ENCODE measurements at places on chromosomes 4 and X.
A peak's percentile ranks its signal among the peaks of the same experiment; 100 is the strongest.

DNA sequence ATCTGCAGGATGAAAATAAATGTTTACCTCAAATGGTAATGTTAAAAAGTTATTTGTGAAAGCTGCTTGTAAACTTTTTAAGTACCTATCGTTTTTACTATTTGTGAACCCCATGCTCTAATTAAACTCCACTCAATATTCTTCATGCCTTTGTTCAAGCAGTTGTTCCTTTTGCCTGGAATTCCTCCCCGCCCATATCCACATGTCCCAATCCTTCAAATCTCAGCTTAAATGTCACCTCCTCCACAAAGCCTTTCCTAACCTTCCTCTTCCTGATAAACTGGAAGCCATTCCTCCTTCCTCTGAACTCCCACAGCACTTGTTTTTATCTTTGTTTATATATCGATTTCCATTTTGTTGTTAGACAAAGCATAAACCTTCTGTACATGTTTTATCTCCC, 2.4 kb downstream of the MORC4 start:
- H3K4me3 ChIP-seq = peak overlapping the region; percentile 70
- no peaks in the 10 kb centered on the region for H3K27me3 ChIP-seq
- peak overlapping the region; percentile 68 for H3K27ac ChIP-seq
- H3K4me1 ChIP-seq = peaks cover 8% of the 10 kb centered on the region
- DNase-seq = peak; percentile 32

DNA sequence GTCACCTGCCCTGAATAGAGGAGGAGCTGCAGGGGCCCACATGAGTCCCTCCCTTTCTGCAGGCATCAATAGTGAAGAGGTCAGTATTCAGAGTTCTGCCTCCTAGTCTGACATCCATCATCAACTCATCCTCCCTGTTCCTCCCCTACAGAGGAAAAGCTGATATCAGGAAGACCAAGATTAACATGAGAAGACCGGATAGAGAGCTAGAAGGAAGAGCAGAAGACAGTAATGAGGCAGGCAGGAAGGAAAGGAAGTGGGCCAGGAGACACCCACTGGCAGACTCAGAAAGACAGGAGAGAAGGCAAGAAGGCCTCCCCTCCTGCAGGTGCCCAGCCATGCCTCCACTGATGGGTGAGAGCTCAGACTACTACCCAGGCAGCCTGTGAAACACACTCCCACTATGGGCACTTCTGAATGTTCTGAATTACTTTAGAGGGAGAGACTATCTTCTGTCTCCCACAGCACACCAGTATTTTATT, 74.6 kb downstream of the CC2D2A start:
- no peak overlapping the region for H3K27ac ChIP-seq
- no peak for DNase-seq
- no peak overlapping the region for H3K4me3 ChIP-seq
- H3K27me3 ChIP-seq = no peaks in the 10 kb centered on the region

DNA sequence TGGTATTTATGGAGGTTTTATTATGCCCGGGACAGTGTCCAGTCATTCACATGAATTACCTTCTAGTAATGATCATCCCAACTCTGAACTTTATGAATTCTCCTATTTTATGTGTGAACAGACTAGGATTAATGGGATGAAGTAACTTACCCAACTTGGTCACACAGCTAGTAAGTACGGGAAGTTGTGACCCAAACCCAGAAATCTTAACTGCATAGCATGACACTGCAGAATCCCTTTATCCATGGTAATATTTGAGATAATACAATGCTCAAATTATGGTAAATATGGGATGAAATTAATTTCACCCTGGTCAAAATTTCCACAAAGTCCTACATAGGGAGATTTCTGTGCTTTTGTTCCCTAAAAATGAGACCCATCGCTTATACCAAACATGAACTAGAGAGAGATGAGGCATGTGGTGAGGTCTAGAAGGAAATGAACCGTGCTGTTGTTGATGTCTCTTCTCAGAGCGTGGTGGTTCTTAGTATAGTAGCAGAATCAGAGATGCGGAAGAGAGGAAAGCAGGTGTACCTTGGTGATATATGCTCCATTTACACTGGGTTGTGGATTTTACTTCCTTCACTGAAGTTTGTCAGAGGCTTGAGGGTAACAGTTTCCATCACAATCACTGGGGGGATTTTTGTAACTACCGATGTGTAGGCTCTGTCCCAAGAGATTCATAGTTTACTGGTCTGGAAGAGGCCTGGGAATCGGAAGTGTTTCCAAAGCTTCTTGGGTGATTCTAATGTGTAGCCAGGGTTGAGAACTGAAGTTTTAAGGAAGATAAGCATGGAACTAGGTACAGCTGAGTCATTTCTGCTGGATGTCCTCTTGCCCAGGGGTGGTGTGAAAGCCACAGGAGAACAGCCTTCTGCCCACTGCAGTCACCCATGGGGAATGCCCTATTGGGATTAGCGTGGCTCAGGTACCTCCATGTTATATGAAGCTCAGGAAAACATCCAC, 30.2 kb upstream of the FAM9C start:
- no peak overlapping the region for H3K4me3 ChIP-seq
- DNase-seq = no peak
- no peak overlapping the region for H3K27ac ChIP-seq

DNA sequence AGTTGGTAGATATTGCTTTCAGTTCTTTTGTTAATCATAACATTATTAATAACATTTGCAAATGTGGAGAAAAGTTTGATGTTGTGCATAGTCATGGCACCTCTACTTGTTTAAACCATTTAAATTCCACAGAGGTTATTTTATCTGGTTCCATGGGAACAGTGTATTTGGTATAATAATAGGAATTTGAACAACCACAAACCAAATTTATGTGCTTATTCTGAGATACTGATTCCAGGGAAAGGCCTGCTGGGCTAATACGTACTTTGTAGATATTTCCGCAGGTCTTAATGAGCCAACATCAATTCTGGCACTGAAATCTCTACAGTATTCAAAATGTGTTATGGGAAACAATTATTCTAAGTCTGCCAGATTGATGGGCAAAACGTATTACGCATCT, 319.0 kb downstream of the DKK2 start:
- DNase-seq = no peak
- no peaks in the 10 kb centered on the region for H3K36me3 ChIP-seq
- H3K27me3 ChIP-seq = no peaks in the 10 kb centered on the region
- H3K4me1 ChIP-seq = no peaks in the 10 kb centered on the region

DNA sequence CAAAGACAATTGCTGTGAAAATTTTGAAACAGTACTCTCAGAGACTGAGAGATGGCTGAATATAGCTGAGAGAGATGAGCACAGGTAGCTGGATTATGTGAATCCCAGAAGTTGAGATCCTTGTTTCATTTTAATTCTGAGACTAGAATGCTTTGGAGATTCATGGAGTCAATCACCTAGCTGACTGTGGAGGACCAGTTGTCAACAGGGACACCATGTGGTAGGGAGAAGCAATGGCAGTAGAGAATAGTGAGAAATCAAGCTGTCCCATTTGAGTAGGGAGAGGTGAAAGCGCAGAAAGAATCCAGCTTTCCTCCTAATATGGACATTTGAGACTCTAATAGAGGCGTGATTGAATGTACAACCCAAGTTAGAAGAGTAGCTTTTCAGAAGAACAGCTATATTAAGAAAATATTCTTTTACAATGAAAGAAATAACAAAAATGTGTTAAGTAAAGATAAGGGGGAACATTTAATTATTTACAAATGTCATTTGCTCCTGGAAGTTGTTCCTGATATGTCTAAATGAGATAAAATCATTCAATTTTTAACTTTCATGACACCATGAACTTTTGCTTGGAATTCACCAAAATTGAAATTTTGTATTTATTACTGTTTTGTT, 30.3 kb upstream of the GLRB start:
- peak; percentile 66 for DNase-seq
- no peak overlapping the region for H3K4me3 ChIP-seq
- no peaks in the 10 kb centered on the region for H3K27me3 ChIP-seq
- H3K27ac ChIP-seq = no peak overlapping the region

DNA sequence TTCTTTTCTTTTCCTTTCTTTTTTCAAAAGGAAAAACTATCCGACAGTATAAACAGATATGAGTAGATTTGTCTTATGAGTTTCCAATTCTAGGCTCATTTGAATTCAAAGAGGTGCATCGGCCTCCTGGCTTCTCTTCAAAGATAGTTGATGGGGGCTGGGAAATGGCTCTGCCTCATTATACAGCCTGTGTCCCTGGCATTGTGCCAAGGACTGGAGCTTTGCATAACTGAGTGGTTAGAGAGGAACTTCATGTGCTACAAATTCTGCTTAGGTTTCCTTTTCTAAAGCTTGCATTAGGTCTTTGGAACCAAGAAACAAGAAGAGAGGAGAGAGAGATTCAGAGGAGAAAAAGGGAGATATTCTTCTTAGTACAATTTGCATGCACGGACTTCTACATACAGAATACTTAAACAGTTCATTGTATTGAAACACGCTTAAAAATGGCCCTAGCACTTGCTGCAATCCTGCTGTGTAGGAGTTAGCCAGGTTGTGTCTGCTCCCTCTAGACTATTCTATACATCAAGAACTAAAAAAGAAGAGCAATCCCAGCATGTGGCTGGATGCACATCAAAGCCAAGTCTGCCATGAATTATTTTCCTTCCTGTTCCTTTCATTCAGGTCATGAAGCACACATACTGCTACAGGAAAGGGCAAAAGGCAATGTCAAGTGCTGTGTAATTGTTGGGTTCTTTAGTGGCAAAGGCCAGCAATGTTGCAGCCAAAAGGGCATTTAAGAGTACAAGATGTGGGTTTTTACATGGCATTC, 70.9 kb downstream of the INTS12 start:
- H3K4me3 ChIP-seq = no peak overlapping the region
- H3K27ac ChIP-seq = no peak overlapping the region
- peak; percentile 59 for DNase-seq
- no peaks in the 10 kb centered on the region for H3K27me3 ChIP-seq

GRCh38 chrX:154735695-154736393, 15.0 kb downstream of the GAB3 start:
- no peaks in the 10 kb centered on the region for H3K36me3 ChIP-seq
- DNase-seq = no peak
- H3K27me3 ChIP-seq = no peaks in the 10 kb centered on the region
- peaks cover 3% of the 10 kb centered on the region for H3K4me1 ChIP-seq
- H3K4me3 ChIP-seq = no peak overlapping the region

- DNase-seq = no peak
- H3K36me3 ChIP-seq = no peaks in the 10 kb centered on the region
- H3K4me3 ChIP-seq = no peak overlapping the region
- H3K27ac ChIP-seq = no peak overlapping the region
- H3K4me1 ChIP-seq = no peaks in the 10 kb centered on the region
Measured at GRCh38 chr4:48028696-48029095, 12.1 kb downstream of the NIPAL1 start.

DNA sequence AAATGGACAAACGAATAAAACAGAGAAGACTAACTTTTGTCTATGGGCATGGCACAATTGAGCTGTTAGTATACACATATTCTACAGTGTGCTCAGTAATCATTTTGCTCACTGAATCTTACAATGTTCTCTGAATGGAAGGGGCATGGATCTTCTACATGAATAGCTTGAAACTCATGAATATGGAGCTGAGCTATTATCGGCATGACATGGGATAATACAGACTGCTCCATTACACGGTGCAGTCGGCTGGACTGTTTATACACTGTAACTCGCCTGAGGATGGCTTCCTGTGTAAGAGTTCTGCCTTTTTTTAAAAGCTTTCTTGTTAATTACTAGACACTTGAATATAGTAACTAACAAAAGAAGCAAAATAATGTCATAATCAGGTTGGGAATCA, 368.5 kb upstream of the MAD2L1 start:
- H3K4me1 ChIP-seq = no peaks in the 10 kb centered on the region
- no peak overlapping the region for H3K27ac ChIP-seq
- no peak overlapping the region for H3K4me3 ChIP-seq
- no peaks in the 10 kb centered on the region for H3K36me3 ChIP-seq

DNA sequence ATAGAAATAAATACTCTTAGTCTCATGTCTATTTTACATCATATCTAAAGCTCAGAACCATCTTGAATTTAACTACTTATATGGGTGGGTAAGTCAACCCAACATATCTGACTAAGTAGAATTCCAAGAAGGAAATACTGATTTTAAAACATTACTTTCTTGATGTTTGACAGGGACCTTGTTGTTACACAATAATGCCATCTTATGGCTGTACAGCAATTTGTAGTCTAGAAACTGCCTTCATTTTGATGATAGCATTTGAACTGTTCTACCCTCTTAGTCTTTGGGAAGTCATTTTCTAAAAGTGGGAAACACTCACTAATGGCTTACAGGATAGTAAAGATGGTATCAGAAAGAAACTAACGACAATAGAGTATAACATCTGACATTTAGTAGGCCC, 929.5 kb downstream of the DMD start:
- H3K27ac ChIP-seq = no peak overlapping the region
- H3K4me3 ChIP-seq = no peak overlapping the region
- no peaks in the 10 kb centered on the region for H3K36me3 ChIP-seq
- no peaks in the 10 kb centered on the region for H3K27me3 ChIP-seq
- H3K4me1 ChIP-seq = no peaks in the 10 kb centered on the region
- DNase-seq = no peak

DNA sequence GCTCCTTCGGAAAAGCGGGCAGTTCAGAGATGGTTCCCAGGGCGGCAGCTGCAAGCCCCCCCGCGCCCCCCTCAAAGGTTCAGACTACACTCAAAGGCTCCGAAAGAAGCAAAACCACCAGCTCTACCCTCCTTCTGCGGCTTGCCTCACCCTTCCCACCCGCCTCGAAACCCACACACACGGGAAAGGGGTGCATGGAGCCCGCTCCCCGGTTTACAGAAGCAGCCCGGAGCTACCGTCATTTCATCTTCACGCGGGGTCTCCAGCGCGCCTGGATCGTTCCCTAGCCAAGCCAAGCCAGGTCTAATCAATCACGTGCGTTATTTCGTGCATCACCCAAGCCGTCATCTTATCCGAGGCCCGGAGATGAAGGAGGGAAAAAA, 1.2 kb downstream of the NLGN4X start:
- H3K4me1 ChIP-seq = no peaks in the 10 kb centered on the region
- no peak for DNase-seq
- no peak overlapping the region for H3K27ac ChIP-seq

DNA sequence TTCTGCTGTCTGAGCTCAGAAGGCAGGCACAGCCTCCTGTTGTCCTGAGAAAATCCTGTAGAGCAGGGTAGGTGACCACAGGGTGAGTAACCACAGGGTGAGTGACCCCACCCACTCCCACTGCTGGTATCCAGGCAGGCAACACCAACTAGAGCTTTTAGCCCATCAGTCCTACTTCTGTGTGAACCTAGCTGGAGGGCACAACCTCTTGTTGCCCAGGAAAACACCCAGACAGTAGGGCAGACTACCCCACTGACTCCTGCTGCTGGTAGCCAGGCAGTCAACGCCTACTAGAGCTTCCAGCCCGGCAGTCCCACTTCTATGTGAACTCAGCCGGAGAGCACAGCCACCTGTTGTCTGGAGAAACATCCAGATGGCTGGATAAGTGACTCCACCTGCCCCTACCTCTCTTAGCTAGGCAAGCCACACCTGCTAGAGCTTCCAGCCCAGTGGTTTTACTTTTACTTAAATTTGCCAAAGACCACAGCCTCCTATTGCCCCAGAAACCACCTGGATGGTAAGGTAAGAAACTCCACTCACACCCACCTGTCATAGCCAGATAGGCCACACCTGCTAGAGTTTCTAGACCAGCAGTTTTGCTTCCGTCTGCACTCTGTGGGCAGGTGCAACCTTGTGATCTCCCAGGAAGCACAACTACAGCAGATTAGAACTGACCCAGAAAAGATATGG, 371.6 kb downstream of the INPP4B start:
- no peaks in the 10 kb centered on the region for H3K36me3 ChIP-seq
- no peak for DNase-seq
- no peak overlapping the region for H3K4me3 ChIP-seq
- H3K4me1 ChIP-seq = peaks cover 4% of the 10 kb centered on the region

- no peaks in the 10 kb centered on the region for H3K27me3 ChIP-seq
- peaks cover 2% of the 10 kb centered on the region for H3K4me1 ChIP-seq
Measured at GRCh38 chr4:105145903-105146275, 787 bp upstream of the TET2 start.

Measured in SJCRH30 (cell line).